ENCODE measurements at places on chromosomes 2 and 18.

GRCh38 chr2:114421781-114422180 is 20.7 kb upstream of the DPP10 start:
- no peak for DNase-seq

GRCh38 chr2:57296795-57297517 is 749.6 kb upstream of the VRK2 start:
- DNase-seq = no peak

DNA sequence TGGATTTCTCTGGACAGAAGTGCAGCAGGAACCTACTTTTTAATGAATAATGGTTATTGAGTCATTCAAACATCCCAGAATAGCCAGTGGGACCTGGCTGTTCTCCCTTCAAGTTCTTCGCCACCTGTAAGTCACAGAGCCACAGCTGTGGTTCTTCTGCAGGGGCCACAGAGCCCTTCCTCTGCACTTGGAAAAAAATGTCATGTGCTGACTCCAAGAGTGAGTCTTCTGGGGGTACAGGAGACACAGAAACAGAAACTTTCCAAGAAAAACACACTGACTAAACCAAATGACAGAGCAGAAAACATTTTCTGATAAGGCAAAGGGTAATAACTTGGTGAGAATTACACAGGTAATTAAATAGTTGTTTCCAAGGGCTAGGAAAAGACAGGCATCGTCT is 68.7 kb upstream of the FN1 start:
- no peak for DNase-seq

- DNase-seq = no peak
These were observed 41.8 kb downstream of the CYRIA start for GRCh38 chr2:16623564-16624435.

DNA sequence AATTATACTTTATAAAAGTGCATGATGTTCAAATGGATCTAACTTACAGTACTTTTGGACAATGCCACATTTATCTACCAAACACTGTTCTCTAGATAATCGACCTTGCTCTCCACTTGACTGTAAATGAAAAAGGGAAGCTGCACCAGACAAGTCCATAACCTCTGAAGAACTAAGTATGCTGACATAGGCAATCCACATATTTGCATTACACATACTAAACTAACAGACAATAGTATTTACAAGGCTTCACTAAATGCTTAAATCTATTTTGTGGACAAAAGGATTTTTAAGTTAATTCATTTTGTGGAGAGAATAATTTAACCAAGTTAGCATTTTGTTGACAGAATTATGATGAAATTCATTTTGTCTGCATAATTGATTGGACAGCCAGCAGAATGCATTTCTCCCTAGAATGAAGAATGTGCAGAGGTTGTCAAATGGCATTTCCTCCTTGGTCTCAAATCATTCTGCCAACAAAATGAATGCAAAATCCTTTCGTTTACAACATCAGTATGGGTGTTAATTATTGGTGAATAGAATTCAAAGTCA is 520.9 kb downstream of the CPS1 start:
- no peak for DNase-seq

GRCh38 chr18:74856434-74856833 is 258.8 kb downstream of the ZNF407 start:
- no peak for DNase-seq

DNA sequence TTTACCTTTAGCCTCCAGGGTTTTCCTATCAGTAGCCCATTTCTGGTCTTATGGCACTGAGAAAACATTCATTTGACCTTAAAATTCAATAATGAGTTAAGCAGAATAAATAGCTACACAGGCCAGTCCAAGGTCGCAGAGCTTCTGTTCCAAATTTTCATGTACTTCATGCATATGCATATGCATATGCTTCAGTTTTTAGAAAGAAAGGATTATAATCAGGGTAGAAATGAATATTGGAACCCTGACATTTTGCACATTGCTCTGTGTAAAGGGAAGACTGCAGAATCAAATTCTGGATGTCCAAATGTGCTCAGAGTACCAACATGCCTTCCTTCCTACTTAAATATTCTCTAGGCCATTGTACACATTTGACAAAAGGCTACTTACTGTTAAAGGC is 104.9 kb downstream of the DPP4 start:
- no peak for DNase-seq

DNA sequence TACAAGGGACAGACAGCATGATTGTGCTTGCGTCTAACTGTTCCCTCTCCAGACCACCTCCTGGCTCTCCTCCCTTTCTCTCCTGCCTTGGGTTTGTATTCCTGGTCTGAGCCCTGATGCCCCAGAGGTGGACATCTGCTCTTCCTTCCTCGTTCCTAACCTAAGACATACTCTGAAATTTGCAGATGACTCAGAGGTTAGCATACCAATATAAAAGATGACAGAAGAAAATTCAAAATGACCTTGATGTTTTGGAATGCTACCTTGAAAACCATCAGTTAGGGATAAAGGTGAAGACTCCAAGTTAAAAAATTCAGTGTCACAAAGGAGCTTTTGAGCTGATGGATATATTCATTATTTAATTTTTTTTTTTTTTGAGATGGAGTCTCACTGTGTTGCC is 12.9 kb downstream of the SMYD1 start:
- no peak for DNase-seq

DNA sequence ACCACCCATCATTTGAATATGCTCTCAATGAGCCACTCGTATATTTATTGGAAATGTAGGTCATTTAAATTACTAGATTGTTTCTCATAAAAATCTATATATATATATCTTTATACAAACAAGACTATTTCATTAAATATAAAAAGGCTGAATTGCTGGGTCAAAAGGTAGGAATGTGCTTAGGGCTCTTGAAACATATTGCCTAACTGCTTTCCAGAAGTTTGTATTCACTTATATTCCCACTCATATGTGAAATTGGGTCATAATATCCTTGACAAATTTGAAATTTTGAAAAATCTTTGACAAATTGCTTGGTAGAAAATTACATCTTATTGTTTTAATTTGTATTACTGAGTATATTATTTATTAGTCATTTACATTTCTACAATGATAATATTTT is 999.8 kb upstream of the CDH2 start:
- DNase-seq = no peak

DNA sequence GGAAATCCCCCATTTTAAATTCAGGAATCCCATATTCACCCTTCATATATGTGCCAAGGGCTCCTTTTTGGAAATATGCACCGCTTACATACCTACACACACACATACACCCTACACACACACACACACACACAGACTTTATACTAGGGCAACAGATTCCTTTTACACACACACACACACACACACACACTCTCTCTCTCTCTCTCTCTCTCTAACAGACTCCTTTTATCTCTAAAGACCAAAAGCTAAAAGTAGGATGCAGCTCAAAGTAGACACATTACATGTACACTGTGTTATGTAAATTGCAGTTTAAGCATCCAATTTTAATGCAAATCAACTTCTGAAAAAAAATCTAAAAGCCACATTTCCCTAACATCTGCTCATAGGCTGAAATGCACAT is 130.9 kb upstream of the CAPN13 start:
- no peak for DNase-seq

- no peak for DNase-seq
These were observed 16.9 kb downstream of the C2orf74 start for GRCh38 chr2:61178603-61179545.

GRCh38 chr2:179460181-179460929 is 195.7 kb upstream of the SESTD1 start:
- no peak for DNase-seq

DNA sequence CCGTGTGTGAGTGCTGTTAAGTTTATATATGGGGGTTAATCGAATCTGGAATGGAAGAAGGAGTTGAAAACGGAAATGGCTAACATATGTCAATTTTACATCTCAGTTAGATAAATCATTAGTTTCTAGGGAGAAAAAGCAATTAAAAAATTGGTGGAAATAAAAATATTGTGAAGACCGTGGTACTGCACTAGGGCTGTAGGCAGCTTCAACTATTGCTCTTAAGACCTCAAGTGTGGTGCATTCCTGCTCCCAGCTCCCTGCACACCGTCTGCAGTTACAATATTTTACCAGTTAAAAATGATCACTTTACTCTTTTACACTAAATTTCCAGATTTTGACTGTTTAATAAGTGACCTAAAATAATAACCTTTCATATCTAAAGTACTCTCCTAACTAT is 977.3 kb upstream of the POU3F3 start:
- DNase-seq = no peak

DNA sequence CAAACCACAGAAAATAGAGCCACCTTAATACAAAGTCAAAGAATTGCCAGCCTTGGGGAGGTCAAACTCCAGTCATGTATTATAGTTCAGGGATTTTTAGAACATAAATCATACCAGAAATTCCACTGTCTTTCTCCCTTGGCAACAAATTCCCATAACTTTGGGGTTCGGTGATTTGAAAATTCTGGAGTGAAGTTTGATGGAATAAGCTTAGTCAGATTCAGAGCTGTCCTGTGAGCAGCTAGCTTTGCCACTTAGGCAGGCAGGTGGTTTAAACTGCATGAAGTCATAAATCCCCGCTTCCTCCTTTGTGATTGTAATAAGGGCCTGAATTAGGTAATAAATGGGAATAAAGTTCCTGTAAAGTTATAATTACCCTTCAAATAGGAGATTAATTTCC is 457.0 kb upstream of the HNMT start:
- DNase-seq = no peak

- DNase-seq = no peak
These were observed 13.1 kb downstream of the GPR45 start for GRCh38 chr2:105254531-105255210.

DNA sequence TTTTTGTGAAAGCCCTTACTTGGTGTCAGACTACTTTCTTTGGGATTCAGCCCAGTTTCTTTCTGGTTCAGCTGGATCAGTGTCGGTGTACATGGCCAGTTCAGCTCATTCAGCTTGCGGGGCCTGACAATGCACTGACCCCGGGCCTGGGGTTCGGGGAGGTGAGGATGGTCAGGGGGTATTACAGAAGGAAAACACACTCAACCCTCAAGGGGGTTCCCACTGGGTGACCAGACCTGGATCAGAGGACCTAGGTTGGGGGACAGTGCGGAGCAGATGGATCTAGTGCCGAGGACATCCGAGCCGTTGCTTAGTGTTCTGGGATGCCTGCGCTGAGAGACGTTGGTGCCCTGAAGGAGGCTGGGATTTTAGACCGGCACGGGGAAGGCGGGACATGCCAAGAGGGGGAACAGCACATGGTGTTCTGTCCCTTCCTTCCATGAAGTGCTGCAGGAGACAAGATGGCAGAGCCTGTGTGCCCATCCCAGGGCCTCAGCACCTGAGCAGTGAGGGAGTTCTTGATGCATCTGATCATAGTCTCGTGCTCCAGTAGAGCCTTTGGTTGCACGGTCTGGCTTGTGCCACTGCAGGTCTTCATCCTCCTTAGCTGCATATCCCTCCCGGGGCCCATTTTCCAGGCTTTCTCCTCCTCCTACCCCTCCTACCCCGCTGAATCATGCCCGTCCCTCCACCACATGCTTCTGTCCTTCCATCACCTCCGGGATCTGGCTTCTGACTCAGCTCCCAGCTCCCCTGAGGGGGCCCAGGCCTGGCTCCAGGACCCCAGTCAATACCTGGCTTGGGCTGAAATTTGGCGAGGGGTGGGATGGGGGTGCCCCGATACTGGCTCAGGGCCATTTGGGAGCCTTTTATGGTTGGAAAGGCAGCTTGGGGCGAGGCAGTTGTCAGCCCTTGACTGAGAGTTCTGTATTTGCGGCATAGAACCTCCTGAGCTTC is 18.0 kb downstream of the SPEG start:
- peak; percentile 11 for DNase-seq

DNA sequence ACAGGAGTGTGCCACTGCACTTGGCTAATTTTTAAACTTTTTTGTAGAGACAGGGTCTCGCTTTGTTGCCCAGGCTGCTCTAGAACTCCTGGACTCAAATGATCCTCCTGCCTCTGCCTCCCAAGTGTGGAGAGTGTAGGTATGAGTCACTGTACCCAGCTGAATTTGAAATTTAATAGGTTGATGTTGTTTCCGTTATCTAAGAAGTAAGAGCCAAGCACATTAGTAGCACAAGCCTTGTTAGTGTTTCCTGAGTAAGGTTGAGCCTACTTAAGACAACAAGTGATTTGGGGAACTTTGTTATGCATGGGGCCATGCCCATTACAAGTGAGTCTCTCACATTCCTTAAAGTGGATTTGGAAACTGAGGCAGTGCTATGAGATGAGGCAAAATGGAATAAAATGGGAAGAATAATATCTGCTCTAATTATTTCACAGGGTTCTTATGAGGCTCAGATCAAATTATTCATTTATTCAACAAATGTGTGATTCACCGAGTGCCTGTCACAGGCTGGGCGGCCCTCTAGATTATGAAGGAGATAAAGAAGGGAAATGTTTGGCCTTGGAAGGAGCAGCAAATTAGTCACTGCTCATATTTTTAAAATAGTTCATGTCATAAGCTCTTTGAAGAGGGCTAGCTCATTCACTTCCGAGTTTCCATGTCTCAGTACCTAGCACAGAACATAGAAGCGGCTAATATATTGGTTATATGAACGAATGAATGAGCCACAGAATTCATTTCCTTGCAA is 217.2 kb downstream of the LDLRAD4 start:
- no peak for DNase-seq

DNA sequence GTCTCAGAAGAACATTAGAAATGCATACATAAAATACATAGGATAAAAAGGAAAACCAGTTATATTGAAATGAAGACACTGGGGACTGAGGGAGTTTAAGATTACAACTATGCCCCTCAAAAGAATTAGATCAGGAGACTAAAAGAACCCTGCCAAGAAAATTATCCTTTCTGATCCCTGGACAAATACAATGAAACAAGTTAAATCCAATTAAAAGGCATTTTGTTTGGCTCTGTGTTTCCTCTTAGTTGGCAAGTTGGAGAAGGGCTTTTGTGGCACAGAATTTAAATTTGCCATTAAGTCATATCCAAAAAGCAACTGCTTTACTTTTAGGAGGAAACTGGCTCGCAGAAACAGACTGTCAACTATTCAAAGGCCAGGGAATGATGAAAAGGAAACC is 99.1 kb upstream of the CD302 start:
- DNase-seq = no peak
